Thoracic aorta (tissue), 2 donors: ENCODE measurements at places on chromosomes 3 and 15. TPM values are rescaled to one million over a fixed set of nuclear protein-coding genes. Genes with fewer than 3 reads are reported as not detected.

GRCh38 chr3:79047581-79047980 lies 720.2 kb downstream of the ROBO1 start:
- DNase-seq: no peak

DNA sequence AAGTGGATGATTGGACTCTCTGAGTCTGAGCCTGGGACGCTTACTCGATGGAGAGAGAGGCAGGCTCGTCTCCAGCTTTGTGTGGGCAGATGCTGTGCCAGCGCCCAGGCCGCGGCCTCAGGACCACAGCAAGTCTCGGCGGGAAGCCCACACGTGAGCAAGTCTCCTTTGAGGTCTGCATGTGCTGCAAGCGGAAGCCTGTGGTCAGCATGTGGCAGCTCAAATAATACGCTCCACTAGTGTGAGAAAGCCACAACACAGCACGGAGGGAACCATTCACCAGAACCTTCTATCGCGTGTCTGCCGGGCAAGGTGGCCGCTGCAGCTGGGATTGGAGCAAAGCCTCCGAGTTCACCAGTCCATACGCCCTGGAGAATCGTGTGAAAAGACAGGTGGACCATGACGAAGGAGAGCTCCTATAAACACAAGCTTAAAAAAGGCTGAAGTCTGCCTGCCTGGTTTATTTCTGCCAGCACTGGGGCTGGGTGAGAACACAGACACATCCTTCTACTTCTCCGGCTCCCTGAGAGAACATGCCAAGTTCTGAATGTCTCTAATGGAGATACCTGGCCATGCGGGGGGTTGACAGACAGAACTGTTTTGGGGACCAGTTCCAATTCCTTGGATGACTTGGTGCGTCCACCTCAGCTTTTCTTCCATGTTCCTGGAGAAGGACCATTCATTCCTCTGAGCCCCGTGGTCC lies 82.0 kb upstream of the LRIG1 start:
- DNase-seq: no peak

DNA sequence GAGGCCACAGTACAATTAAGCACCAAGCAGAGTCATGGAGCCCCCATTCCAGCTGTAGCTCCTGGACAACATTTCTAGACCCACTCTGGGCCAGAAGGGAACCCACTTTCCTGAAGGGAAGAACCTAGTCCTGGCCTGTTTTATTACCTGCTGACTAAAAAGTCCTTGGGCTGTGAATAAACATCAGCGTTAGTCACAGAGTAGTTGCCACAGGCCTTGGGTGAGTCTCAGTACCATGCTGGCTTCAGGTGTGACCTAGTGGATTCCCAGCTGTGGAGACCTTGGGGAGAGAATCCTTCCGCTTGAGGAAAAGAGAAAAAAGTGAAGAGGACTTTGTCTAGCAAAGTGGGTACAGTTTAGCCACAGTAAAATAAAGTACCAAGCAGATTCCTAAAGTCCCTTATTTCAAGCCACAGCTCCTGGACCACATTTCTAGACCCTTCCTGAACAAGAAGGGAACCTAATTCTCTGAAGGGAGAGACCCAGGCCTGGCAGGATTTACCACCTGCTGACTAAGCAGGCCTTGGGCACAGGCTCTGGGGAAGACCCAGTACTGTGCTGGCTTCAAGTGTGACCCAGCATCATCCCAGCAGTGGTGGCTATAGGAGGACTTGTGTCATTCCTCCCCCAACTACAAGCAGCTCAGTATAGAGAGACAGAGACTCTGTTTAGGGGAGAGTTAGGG lies 118.3 kb upstream of the KCNH8 start:
- no peak for DNase-seq

DNA sequence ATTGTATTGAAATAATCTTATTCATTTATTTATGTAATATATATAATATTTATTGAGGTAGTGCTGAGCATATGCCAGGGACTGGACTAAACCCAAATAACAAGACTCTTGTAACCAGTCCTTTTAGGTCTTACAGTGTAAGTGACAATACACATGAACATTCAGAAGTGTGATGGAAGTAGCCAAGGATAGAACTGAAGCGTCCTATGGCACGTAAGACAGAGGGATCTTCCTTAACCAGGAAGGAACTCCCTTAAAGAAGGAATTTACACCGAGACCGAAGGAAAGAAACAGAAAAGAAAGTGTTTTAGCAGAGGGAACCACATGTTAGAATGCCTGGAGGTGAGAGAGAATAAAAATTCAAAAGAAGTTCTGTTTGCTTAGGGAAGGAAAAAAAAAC lies 23.6 kb upstream of the CLDN1 start:
- DNase-seq: no peak

The WDR72 gene
- total RNA-seq: 2.2 TPM

DNA sequence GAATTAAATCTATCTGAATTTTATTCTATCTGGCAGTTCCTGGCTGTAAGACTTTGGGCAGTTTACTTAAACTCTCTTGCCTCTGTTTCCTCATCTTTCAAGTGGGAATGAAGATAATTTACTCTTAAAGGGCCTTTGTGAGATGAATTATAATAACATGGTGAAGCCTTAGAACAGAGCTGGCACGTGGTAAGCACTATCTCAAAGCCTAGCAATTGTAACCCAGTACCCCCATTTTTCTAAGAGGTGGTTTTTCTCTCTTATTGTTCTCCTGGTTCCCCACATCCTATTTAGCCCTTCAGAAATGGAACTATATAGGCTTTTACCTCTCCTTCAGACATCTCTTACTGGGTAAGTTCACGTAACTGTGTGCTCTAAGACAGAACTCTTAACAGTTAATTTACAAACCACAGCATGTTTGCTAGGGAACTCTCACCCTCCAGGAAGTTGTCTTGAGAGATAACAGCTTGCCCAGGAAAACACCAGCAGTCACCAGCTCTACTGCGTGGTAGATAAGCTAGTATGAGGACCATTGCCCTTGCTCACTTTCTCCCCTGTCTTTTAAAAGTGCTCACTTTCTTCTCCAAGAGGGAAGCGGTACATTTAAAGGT lies 12.3 kb upstream of the CRBN start:
- DNase-seq: no peak

GRCh38 chr3:38706961-38707360 lies 57.5 kb upstream of the SCN5A start:
- no peak for DNase-seq

DNA sequence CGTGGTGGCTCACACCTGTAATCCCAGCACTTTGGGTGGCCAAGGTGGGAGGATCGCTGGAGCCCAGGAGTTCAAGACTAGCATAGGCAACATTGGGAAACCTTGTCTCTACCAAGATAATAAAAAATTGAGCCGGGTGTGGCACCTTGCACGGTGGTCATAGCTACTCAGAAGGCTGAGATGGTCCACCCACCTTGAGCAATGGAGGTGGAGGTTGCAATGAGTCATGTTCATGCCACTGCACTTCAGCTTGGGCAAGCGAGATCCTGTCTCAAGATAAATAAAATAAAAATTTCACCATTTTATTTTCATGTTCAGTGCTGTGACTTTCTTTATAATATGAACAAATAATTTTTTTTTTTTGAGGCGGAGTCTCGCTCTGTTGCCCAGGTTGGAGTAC lies 12.5 kb downstream of the MAPK6 start:
- no peak for DNase-seq

GRCh38 chr3:69838217-69838616 lies 99.0 kb downstream of the MITF start:
- no peak for DNase-seq

GRCh38 chr15:75109736-75110130 lies 86.3 kb downstream of the PPCDC start:
- DNase-seq: no peak
